Activated naive CD4-positive, alpha-beta T cell treated with anti-CD3 and anti-CD28 coated beads, Interleukin-2, amount 10 ng/mL, durations not matched to agents 5 hours and 36 hours (primary cell): ENCODE measurements at places on chromosomes 4 and X. TPM values are rescaled to one million over a fixed set of nuclear protein-coding genes. Genes with fewer than 3 reads are reported as not detected.

Gene FAT1
- 0.20 TPM for total RNA-seq

Gene FGF5
- total RNA-seq = not detected

Gene NR3C2
- 5.4 TPM for total RNA-seq

Gene ZNF674
- total RNA-seq = 5.6 TPM

Gene PARM1
- not detected for total RNA-seq

Gene ACE2
- total RNA-seq = not detected

Gene STPG2
- total RNA-seq = 0.13 TPM

Gene CLCN5
- 3.1 TPM for total RNA-seq

Gene SOWAHD
- 2.4 TPM for total RNA-seq

Gene ZAR1
- not detected for total RNA-seq

Gene BLOC1S4
- total RNA-seq = 22.1 TPM

Gene LEF1
- 423 TPM for total RNA-seq

Gene ARHGEF38
- not detected for total RNA-seq

Gene DHRSX
- total RNA-seq = 13.8 TPM

Gene GC
- total RNA-seq = not detected

Gene S100G
- total RNA-seq = not detected

Gene FGFBP2
- 6.7 TPM for total RNA-seq

Gene USP17L19
- not detected for total RNA-seq

Gene TRIML2
- total RNA-seq = not detected

Gene POU3F4
- not detected for total RNA-seq

Gene BBS12
- total RNA-seq = 2.6 TPM

Gene FAAH2
- total RNA-seq = 2.3 TPM

Gene HSFX3
- not detected for total RNA-seq

Gene BMP3
- not detected for total RNA-seq

Gene TMEM184C
- 19.6 TPM for total RNA-seq

Gene AFM
- not detected for total RNA-seq

Gene SMIM10L2A
- total RNA-seq = 0.94 TPM

Gene CTAG2
- total RNA-seq = not detected

Gene ELMOD2
- total RNA-seq = 17.4 TPM

Gene PIM2
- 304 TPM for total RNA-seq

Gene TEX13B
- total RNA-seq = not detected

Gene SMR3B
- total RNA-seq = not detected

Gene GSPT2
- 14.0 TPM for total RNA-seq

Gene CLDN2
- not detected for total RNA-seq

Gene ZNF157
- 0.48 TPM for total RNA-seq

Gene NAP1L2
- total RNA-seq = 2.5 TPM

Gene UGT2B10
- total RNA-seq = not detected

Gene IBSP
- total RNA-seq = not detected

Gene STK26
- 53.3 TPM for total RNA-seq

Gene ZCCHC12
- total RNA-seq = not detected
